ENCODE measurements at places on chromosomes 11 and 22.

GRCh38 chr22:29208879-29209623 lies 3.4 kb downstream of the EMID1 start:
- no peak for DNase-seq

DNA sequence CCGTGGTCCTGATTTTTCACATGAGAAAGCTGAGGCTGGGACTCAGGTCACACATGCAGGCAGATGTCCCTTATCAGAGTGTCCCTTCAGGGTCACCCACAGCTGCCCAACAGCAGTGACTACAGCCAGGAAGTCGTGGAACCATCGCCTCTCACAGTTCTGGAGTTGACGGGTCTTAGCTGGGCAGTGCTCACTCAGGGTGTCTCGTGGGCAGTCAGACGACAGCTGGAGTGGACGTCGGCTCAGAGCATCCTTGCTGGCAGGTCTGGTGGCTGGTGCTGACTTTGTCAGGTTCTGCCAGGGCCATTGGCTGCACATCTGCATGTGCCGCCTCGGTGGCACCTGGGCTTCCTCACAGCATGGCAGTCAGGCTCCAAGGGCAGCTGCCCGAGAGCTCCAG lies 35.6 kb upstream of the TH start:
- no peak for DNase-seq

- DNase-seq: no peak
These were observed 12.6 kb downstream of the JAML start for GRCh38 chr11:118212131-118212725.

GRCh38 chr11:31939004-31939403 lies 127.9 kb upstream of the PAX6 start:
- no peak for DNase-seq

- peak; percentile 27 for DNase-seq
These were observed 4.3 kb upstream of the OR51V1 start for GRCh38 chr11:5204787-5205186.

GRCh38 chr11:60657888-60658287 lies 41.5 kb upstream of the MS4A8 start:
- no peak for DNase-seq

- DNase-seq: no peak
These were observed 54.7 kb upstream of the CSNK2A3 start for GRCh38 chr11:11407763-11408084.

DNA sequence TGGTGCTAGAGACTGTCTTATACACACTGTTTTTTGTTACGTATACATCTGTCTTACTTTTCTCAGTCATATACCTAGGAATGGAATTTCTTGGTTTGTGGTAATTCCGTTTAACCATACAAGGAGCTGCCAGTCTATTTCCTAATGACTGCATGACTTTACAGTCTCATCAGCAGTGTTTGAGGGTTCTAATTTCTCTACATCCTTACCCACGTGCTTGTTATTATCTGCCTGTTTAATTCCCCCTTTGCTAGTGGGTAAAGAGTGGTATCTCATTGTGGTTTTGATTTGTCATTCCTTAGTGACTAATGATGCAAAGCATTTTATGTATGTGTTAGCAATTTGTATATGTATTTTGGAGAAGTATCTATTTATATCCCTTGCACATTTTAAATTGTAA lies 1008.0 kb downstream of the FAM181B start:
- DNase-seq: no peak

- no peak for DNase-seq
These were observed 21.6 kb upstream of the PEX26 start for GRCh38 chr22:18056161-18056666.

DNA sequence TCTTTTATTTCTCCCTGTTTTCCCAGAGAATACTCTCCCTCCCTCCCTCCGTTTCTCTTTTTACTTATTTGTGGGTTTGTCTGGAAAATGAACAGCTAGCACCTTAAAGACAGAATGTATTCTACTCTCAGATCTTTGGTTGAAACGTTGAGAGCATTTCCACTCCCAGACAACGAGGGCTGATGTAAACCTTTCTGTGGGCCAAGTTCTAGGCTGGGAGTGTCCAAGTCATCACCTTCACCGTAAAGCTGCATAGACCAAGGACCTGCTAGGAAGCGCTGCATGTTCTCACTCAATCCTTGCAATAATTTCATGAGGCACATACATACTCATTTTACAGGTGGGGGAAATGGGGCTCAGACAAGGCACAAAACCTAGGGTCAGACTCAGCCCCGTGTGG lies 32.4 kb downstream of the MYH9 start:
- no peak for DNase-seq

Data from glomerular endothelial cell (primary cell).